ENCODE measurements at places on chromosomes 5 and 9.
A peak's percentile ranks its signal among the peaks of the same experiment; 100 is the strongest.

- ATAC-seq: peak; percentile 27
These were observed 56.7 kb upstream of the EQTN start for GRCh38 chr9:27353474-27354229.

GRCh38 chr5:36552651-36553393 lies 53.6 kb upstream of the SLC1A3 start:
- no peak for ATAC-seq

DNA sequence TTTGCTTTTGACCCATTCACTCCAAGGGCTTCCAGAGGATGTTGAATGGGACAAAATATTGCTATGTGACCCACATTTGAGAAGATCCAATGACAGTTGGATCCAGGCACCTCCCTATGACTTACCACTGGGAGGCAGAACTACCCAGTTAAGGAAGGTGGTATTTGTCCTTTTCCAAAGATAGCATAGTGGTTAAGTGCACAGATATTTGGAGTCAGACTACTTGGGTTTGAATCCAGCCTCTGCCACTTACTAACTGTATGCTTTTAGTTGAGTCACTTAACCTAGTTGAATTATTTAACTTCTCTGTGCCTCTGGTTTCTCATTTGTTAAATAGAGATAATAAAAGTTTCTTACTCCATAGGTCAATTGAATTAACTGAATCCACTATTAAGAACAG lies 74.5 kb upstream of the PALM2AKAP2 start:
- ATAC-seq: no peak

GRCh38 chr5:80114860-80115259 lies 79.7 kb downstream of the THBS4 start:
- ATAC-seq: no peak

- ATAC-seq: no peak
These were observed 242.5 kb downstream of the PBX3 start for GRCh38 chr9:125989524-125990180.

DNA sequence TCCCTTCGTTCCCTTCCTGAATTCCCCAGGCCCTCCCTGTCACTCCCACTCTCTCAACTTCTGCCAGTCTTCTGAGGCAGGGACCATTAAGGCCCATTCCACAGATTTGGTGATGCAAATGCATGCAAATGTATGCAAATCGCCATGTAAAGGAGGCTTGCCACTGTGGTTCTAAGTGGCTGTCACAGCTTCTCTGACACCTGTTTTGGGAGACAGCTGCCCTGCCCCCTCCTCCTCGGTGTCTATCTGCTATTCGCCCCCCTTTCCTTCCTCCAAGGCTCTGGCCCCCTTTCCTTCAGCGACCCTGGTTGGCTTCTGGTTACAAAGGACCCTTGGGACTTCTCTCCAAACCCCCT lies 10.5 kb upstream of the ARAP3 start:
- ATAC-seq: no peak

DNA sequence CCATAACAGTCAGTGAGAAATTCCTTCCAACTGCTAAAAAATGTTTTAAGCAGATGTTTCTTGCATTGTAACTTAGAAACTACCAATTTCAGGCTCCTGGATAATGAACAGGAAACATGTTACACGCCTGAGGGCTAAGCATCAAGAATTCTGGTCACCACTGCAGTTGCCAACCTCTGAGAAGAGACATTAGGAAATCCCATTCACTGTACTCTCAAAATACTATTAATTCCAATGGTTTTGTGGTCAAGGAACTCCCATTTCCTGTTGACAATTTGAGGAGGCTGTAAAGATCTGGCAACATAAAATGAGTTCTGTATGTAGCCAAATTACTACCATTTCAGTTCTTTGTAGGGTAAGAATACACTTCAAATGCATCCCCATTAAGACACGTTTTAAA lies 456.0 kb upstream of the MEF2C start:
- ATAC-seq: no peak

- no peak for ATAC-seq
These were observed 30.0 kb downstream of the TRIM32 start for GRCh38 chr9:116717150-116717549.

DNA sequence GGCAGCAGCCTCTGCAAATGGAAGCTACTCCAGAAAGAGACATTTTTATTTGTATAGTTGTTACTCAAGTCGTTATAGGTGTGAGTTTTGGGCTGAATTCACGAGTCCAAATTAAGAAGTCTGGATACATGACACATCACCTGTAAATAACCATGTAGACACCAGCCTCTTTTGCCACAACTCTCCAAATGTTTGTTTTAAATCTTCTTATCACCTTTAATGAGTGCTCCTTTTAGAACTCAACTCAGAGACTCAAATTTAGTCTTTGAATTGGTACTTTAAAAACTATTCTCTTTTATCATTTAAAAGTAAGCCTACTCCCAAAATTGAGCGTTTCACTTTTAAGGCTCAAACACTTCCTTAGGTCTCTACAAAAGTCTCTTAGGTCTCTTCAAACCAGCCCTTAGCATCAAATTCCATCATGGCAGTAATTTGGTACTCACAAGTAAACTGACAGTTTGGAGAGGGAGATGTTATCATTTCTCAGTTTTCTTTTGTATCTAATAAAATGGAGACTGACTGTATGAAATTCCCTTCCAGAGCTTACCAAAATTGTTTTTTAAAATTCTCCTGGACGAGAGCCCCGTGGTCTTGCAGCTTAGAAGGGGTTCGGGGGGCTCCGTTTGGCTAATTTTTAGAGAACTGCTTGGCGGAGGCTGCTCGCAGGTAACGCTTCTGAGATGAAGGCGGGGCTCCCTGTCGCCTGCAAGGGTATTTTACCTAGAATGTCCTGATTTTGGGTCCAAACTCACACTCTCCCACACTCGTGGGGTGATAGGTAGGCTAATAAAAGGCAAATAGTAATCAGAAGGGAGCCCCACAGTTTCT lies 194.6 kb downstream of the MEF2C start:
- no peak for ATAC-seq

Data from activated CD4-positive, CD25-positive, alpha-beta regulatory T cell treated with anti-CD3 and anti-CD28 coated beads, Interleukin-2, amount 50 U/mL, for 24 hours (primary cell).